ENCODE measurements at places on chromosomes 7 and 10.

DNA sequence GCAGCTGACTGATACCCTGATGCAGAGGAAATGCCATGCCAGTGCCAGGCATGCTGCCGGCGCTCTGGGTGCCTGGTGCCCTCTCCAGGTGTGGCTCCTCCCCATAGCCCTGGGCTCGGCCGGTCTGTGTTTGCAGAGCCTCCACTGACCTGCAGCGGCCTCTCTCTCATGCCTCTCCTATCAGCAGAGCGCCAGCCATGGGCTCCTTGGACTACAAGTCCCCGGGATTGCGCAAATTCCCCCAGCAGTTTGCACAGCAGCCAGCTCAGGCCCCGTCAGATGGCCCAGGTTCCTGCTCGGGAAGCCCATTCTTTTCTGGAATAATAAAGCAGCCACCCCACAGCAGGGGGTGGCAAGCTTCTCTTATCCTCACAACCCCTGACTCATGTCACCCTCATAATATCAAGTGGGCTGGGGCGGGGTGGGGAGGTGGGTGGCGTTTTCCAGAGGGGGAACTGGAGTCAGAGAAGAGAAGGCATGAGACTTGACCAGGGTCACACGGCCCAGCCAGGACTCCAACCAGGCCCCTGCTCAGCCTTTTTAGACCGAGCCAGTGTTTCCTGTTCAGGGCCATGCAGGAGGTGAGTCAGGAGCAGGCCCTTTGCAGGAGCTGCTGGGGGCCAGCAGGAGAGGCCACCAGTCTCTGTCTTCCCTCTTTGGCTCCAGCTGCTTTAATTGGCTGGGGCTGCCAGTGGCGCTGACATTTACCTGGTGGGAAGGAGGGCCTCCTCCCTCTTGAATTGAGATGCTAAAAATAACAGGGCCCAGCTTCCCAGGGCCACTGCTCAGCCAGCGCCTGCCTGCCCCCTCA is 58.6 kb downstream of the ZMIZ1 start:
- DNase-seq = no peak

DNA sequence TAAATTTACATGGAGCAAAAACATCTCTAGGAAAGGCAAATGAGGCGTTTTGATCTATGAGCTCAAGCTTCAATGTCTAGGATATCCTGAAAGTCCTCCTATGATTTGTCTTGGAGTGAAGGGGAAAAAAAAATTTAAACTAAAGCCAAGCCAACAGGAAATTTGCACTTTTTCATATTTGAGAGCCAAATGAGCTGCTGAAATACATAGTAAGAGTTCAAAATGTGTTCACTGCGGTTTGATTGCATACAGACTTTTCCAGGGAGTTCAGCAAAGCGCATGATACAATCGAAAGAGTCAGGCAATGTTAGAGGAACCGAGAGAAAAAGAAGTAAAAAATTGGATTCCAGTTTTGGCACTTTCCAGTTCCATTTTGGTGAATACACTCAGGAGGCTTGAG is 633.4 kb upstream of the MGMT start:
- no peak for DNase-seq

- DNase-seq = no peak
These were observed 44.8 kb downstream of the EGFR start for GRCh38 chr7:55063633-55064032.

DNA sequence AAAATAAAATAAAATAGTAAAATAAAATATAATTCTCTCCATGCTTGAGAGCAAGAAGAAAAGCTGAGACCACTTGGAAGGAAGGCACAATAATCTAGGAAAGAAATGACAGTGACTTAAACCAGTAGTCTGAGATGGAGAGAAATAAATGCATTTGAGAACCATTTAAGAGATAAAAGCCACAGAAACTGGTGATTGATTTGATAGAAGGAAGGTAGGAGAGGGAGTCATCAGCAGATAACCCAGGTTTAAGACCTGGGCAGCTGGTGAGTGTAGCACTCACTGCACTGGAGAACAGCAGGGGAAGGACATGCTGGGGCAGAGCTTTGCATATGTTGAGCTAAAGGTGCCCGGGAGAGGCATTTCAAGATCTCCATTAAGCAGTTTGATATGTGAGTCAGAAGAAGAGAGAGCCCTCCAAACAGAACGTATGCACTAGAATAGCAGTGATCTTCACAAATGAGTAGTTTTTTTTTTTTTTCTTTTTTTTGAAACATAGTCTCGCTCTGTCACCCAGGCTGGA is 268.0 kb downstream of the DYNC1I1 start:
- DNase-seq = no peak

- DNase-seq = no peak
These were observed 80.5 kb downstream of the CCNY start for GRCh38 chr10:35416619-35417312.

DNA sequence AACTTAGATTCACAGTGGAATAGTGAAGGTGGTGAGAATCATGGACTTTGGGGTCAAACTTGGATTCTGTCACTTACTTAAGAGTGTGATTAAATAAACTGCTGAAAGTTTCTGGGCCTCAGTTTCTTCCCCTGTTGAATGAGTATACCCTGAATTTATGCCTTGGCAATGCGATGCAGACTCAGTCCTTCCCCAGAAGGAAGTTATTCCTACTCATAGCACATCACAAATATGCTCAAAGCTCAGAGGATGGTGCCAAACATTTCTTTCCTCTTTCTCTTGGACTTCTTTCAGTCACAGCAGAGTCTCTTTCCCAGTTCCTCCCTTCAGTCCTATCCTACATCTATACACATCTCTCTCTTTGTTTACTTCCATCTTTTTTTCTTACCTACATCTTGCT is 45.1 kb downstream of the ASB4 start:
- DNase-seq = no peak

GRCh38 chr10:91798649-91799611 is 704 bp downstream of the TNKS2 start:
- DNase-seq = no peak

DNA sequence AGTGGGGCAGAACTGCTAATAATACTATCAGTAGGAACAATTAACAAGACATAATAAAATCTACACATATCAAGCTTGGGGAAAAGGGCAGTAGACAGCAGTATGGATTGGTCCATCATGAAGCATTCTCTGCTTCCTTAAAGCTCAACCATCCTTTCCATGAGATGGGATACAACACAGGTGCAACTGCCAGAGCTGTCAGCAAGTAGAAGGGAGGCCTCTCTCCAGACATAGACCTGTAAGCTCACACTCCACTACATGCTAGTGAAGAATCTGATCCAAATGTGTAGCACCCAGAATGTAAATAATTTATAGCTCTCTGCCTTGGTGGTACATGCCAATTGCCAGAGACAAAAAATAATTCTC is 41.5 kb upstream of the ANAPC16 start:
- no peak for DNase-seq

- no peak for DNase-seq
These were observed 212.4 kb downstream of the CAMK1D start for GRCh38 chr10:12561720-12562119.

- no peak for DNase-seq
These were observed 473.3 kb upstream of the FZD8 start for GRCh38 chr10:36115364-36115763.

- no peak for DNase-seq
These were observed 24.3 kb downstream of the CBLL1 start for GRCh38 chr7:107768263-107768662.

GRCh38 chr7:53470336-53470970 is 435.0 kb downstream of the POM121L12 start:
- no peak for DNase-seq
